Endodermal cell (in vitro differentiated cells): ENCODE measurements at places on chromosomes 16 and 17.

- no peak for DNase-seq
Measured at GRCh38 chr17:80980397-80981061, 11.1 kb upstream of the CHMP6 start.

GRCh38 chr16:69563605-69564580 is 1.9 kb upstream of the NFAT5 start:
- peak; percentile 72 for DNase-seq

- DNase-seq: no peak
Measured at GRCh38 chr17:64507413-64507782, 621 bp downstream of the CEP95 start.

GRCh38 chr16:88045820-88046303 is 94.6 kb downstream of the BANP start:
- DNase-seq: no peak

DNA sequence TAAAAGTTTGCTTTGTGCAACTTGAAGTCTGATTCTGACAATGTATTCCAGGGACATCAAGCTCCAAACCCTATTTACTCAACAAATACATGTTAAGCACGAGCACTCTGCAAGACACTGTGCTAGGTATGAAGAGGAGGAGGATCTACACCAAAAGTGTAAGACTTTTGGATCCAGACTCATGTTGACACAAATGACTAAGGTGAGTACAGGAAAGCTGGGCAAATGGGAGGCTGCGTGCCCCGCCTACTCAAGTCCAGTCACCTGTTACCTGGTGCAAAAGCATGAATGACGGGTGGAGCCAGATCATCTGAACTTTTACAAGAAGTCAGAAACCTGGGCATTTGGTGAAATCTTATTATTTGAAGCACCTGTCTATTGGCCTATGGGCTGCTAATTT is 120.7 kb downstream of the ABCC12 start:
- no peak for DNase-seq

DNA sequence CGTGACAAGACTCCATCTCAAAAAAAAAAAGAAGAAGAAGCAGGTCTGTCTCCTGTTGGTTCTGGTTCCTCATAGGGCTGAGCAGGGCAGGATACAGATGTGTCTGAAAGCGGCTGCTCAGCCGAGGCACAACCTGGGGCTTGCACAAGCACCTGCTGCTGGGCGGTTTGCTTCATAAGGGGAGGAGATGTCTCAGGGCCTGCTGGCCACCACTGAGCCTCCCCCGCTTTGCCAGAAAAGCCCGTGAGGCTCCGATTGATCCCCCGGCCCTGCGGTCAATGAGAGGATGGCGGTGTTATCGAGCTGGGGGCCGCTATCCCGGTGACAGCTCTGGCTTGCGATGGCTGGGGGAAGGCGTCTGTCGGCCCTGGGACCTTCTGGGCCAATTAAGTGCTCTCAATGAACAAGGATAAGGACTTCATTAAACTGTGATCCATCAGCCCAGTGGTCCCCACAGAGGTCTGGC is 162.0 kb downstream of the SDK2 start:
- DNase-seq: no peak

- DNase-seq: peak; percentile 99
Measured at GRCh38 chr17:75113798-75114551, 4.2 kb downstream of the ARMC7 start.

- DNase-seq: no peak
Measured at GRCh38 chr17:55340686-55341085, 75.9 kb downstream of the HLF start.

GRCh38 chr17:79907850-79908249 is 68.6 kb upstream of the CBX4 start:
- DNase-seq: no peak

DNA sequence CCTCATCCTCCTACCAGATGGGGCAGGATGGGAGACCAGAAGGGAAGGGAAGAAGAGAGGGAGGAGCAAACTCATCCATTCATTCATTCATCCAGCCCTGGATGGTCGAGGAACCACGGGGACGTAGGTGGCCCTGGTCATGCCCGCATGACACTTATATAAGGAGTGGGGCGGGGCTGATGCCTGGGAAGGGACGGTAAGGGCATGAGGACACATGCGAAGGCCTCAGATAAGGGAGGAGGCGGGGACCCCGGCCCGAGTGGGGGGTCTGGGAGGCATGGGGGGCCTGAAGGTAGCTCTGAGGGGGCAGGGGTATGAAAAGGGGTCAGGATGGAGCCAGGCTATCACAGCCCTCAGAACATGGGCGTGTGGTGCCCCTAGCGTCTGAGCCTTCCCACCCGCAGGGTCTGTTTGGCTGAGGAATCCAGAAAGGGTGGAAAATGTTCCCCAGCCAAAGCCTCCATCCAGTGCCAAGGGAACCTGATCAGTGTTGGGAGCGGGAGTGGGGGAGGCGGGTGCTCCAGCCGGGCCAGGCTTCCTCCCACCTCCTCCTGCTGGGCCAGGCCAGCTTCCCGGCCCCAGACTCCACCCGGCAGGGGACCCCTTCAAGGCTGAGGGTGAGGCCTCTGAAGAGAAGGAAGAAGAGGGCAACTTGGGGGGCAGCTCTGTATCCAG is 17.6 kb upstream of the CD79B start:
- DNase-seq: no peak

DNA sequence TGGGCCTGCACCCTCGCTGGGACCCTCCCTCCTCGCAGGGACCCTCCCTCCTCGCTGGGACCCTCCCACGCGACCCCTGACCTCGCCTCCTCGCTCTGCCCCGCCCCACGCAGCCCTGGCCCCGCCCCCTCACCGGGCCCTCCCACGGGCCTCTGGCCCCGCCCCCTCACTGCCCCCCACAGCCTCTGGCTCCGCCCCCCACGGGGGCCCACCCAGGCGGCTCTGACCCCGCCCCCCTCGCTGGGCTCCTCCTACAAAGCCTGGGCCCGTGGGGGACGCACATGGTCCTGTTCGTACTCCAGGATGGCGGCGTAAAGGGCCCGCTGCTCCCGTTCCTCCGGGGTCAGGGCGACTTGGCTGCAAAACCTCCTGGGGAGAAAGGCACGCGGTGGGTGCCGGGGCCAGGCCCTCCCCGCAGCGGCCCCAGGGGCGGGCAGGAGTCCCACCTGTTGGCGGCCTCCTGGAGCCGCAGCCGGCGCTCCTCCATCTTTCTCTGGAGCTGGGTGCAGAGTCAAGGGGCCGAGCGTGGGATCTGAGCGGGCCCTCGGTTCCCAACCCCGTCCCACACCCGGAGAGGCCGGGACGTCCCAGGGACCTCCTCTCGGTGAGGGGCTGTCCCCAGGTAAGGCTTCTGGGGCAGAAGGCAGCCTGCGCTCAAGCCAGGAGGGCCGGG is 9.0 kb downstream of the VPS9D1 start:
- DNase-seq: peak; percentile 91

DNA sequence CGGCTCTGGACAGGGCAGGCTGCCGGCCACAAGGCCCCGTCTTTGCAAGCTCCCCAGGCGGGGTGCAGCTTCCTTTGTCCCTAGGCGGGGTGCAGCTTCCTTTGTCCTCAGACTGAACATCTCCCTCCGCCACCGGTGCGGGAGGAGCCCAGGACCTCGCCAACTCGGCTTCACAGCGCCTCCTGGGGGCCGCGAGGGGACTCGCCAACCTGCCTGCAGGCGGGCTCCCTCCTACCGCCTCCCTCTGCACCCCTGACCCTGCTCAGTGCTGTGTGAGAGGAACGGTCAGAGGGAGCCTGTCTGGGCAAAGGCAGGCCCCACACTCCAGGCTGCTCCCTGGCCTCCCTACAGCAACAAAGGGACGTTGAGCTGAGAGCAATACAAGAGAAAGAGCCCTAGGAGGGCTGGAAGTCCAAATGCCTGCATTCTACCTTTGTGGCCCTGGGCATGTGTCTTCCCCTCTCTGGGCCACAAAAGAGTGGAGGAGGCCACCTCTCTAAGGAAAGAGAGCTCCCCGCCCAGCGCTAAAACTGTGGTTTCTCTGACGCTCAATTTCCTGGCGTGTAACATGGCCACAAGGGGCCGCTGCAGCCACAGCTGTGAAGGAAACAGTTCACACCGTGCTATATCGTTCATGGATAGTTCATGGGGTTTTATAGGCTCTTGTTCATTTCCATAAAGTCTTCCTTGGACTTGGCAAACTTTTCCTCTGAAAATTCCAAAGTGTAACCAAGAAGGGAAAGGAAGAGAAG is 20.9 kb upstream of the KRT19 start:
- DNase-seq: peak; percentile 98

- no peak for DNase-seq
Measured at GRCh38 chr17:37147301-37147812, 198.6 kb downstream of the AATF start.

- no peak for DNase-seq
Measured at GRCh38 chr17:48440669-48441068, 10.7 kb upstream of the SKAP1 start.

DNA sequence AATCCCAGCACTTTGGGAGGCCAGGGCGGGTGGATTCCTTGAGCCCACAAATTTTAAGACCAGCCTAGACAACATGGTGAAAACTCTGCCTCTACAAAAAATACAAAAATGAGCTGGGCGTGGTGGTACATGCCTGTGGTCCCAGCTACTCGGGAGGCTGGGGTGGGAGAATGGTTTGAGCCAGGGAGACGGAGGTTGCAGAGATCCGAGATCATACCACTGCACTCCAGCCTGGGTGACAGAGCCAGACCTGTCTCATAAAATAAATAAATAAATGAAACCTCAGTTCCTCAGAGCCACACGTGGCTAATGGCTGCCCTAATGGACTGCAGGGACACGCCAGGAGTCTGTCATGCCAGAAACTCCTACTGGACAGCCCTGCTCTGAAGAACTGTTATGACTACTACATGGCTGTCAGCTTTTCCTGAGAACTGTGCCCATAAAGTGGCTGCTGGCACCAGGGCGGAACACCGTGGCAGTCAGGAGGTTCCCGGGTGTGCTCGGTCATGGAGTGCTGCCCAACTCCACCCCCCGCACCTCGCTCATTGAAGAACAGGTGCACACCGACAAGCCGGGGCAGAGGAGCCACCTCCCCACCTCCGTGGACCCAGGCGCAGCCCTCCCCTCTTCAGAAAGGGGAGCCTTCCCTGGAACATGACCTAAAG is 4.3 kb downstream of the TMEM11 start:
- DNase-seq: no peak

- no peak for DNase-seq
Measured at GRCh38 chr16:9511389-9511788, 419.9 kb downstream of the HAPSTR1 start.

DNA sequence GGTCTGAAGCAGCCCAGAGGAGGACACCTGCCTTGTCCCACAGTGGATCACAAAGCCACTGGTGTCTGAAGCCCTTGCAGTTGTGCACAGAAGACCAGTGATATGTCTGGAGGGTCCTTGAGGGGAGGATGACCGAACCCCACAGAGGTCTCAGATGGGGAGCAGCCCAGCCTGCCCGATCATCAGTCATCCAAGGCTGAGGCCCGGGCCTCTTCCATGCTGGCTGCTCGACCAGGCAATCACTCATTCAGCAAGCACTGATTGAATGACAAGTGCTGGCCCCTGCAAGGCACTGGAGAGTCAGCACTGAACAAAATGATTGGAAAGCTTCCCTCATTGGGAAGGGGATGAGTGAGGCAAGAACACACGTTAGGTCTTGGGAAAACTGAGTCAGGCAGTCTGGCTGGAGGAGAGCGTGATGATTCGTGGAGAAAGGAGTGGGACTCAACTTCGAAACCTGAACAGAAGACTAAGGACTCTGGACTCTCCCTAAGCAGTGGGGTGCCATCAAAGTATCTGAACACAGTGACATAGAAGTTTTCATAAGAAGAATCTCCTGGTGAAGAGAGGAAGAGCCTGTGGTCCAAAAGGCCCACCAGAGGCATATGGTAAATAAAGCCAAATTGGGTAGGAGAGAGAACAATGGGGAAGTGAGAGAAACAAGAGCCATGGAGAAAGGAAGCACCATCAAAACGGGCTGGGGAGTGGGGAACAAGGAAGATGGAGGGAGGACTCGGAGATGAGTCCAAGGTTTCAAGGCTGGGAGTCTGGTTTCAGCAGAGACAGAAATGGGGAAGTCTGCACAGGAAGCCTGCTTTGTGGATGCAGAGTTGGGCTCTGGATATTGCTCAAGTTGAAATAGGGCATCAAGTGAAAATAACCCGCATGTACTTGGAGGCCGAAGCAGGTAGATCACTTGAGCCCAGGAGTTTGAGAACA is 10.2 kb downstream of the PIK3R5 start:
- DNase-seq: no peak

DNA sequence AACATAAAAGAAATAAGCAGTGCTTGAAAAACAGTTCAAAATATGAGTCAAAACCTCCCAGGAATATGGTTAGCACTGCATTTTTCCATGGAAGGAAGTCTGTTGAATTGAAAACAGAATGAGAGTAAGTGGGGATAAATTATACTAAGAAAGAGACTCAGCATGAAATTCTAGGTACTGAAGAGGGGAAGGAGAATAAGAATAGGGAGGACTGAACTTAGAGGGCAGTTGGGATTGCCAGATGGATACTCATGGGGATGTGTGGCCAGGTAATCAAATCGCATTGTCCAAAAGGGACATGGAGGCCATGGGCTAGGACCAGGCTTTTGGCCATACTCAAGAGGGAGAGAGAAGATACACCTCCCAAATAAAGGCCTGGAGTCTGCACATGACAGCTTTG is 247.9 kb downstream of the CDH13 start:
- DNase-seq: no peak

DNA sequence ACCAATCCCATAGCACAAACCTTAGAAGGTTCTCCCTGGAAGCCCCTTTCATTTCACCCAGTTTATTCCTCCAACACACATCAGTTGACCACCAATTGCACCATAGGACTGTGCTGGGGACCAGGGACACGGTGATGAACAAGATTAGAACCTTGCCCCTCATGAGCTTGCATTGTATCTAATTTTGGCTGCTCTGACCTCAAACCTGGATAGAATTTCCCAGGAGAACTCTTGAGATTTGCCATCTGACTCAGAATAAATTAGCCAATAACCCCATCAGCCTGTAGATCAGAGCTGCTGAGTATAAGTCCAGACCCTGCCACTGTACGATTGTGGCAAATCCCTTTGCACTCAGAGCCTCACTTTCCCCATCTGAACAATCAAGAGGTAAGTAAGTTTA is 52.1 kb downstream of the CDH11 start:
- DNase-seq: no peak

DNA sequence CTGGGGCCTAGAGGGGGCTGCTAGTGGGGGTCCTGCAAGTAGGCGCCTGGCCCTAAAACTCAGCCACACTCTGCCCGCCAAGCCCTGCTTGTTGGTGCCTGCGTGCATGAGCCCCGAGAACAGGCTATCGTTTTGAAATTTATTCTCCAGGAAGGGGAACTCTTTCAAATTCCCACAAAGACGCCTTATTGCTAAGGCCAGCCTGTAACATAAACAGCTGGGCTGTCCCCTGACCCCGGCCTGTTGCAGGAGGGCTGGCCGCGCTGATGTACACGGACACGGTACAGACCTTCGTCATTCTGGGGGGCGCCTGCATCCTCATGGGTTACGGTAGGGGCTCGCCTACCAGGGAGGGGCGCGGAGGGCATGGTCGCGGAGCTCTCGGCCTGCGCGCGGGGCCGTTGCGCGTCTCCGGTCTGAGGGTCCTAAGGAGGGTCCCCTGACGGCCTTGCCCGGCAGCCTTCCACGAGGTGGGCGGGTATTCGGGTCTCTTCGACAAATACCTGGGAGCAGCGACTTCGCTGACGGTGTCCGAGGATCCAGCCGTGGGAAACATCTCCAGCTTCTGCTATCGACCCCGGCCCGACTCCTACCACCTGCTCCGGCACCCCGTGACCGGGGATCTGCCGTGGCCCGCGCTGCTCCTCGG is 4.3 kb downstream of the SLC5A2 start:
- DNase-seq: no peak
